ENCODE measurements at places on chromosomes 3 and 15. TPM values are rescaled to one million over a fixed set of nuclear protein-coding genes. Genes with fewer than 3 reads are reported as not detected.

Gene ABI3BP
- 21.2 TPM for total RNA-seq

Gene TF
- 0.17 TPM for total RNA-seq

Gene SOX14
- not detected for total RNA-seq

Gene SPESP1
- 7.8 TPM for total RNA-seq

Gene WDR76
- 4.1 TPM for total RNA-seq

Gene GP5
- total RNA-seq = 0.17 TPM

Gene CAMP
- not detected for total RNA-seq
